Kidney tubule cell (primary cell): ENCODE measurements at places on chromosomes 12 and 14.

- no peak for DNase-seq
These were observed 49.5 kb upstream of the FOXN3 start for GRCh38 chr14:89466484-89466883.

GRCh38 chr14:73237786-73238423 lies 599 bp downstream of the PAPLN start:
- DNase-seq = no peak

- no peak for DNase-seq
These were observed 113.6 kb upstream of the RAP1B start for GRCh38 chr12:68497107-68497506.

- DNase-seq = peak; percentile 49
These were observed 30.0 kb downstream of the DTX1 start for GRCh38 chr12:113086249-113087164.

GRCh38 chr14:26896447-26896846 lies 298.6 kb upstream of the NOVA1 start:
- DNase-seq = no peak

- peak; percentile 58 for DNase-seq
These were observed 19.9 kb downstream of the DAAM1 start for GRCh38 chr14:59208224-59208814.

GRCh38 chr12:25958428-25959070 lies at the start of gene RASSF8:
Gene RASSF8, plus strand, starts transcription at chr12:25958682. Its CDS starts 96,662 bp downstream, at chr12:26055344.
- DNase-seq = peak; percentile 85

- DNase-seq = no peak
These were observed 17.5 kb upstream of the PPP1CC start for GRCh38 chr12:110760204-110760609.

GRCh38 chr14:59356312-59356711 lies 108.9 kb downstream of the GPR135 start:
- no peak for DNase-seq

- DNase-seq = peak; percentile 77
These were observed 37.6 kb upstream of the BICD1 start for GRCh38 chr12:32069071-32069470.

GRCh38 chr12:48001505-48002413 lies 2.5 kb downstream of the COL2A1 start:
- peak; percentile 47 for DNase-seq

GRCh38 chr14:84225268-84225667 lies 1304.7 kb upstream of the FLRT2 start:
- DNase-seq = no peak

DNA sequence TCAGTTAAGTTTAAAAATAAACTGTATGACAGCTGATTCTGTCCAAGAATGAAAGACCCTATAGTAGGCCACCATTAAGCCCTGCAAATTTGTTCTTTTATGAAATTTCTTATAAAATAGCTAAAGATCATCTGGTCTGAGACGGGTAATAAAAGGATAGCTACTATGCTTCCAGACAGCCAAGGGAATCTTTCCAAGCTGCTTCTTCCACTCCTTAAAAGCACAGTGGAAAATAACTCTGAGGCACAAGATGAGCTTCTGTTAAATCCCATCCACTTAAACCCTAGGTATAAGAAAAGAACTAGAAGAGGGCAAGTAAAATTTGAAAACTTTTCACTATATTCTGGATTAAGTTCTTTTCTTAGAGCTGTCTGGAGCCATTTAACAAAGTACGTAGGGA lies 194.3 kb downstream of the CAPZA3 start:
- no peak for DNase-seq

DNA sequence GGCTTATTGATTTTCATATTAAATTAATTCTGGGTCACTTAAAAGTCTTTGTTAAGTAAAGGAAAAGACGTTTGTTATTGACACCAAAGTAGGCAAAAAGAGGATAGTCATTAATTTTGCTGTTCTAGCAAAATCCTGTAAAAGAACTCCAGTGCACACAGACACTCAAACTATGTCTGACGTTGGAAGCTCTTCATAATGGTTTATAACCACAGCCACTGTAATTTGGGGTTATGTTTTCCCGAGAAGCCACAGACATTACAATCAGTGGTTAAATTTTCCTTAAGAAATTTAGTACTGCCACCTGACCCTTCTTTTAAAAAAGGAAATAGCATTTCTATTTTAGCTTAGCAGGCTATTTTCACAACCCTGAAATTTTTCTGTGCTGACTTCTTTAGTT lies 267.5 kb downstream of the CCDC91 start:
- no peak for DNase-seq

GRCh38 chr14:70045844-70046535 lies 142.8 kb downstream of the SLC8A3 start:
- DNase-seq = peak; percentile 81

DNA sequence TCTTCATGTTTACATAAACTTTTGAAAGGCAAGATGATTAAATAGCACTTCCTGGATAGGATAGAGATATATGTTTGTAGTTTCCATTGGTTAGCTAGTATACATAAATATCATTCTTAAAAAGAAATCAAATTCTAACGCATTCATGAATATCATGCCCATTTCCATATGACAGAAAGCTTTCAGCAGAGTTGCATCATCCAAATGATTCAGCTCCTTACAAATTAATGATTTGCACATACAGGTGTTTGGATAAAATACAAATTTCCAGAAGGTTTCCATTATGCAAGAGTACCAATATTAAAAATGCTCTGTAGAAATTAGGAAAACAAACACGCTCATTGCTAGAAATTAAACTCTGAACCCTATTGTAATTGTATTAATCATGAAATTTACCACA lies 264.4 kb downstream of the FOXG1 start:
- DNase-seq = no peak

DNA sequence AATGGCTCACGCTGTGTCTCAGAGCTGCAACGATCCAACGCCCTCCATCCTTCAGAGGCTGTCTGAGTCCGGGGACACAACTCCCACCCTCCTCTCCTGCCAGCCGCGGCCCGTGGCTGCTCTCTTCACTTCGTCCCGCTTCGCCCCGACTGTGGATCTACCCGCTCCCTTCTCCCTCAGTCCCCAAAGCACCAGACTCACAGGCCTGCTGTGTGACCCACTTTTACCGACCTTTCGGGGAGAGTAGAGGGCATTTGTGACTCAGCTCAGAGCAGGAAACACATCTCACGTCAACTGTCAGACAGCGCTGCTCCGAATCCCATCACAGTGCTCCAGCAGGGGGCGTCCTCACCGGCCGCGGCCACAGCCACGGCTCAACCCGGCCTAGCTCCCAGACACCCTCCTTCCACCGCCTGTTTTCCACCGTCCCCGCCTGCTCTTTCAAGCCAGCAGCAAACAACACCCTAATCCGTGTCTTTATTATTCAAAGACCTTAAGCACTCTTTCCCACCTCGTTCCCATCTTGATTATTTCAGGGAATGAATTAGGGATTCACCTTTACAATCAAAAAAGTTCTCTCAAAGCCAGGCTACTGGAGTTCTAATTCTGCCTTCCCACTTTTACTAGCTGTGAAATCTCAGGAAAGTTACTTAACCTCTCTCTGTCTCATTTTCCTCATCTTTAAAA lies 5.0 kb upstream of the AQP2 start:
- DNase-seq = peak; percentile 82

GRCh38 chr14:54147758-54148157 lies 191.1 kb upstream of the BMP4 start:
- DNase-seq = no peak

- DNase-seq = no peak
These were observed 3.3 kb downstream of the DLK1 start for GRCh38 chr14:100729982-100730381.

DNA sequence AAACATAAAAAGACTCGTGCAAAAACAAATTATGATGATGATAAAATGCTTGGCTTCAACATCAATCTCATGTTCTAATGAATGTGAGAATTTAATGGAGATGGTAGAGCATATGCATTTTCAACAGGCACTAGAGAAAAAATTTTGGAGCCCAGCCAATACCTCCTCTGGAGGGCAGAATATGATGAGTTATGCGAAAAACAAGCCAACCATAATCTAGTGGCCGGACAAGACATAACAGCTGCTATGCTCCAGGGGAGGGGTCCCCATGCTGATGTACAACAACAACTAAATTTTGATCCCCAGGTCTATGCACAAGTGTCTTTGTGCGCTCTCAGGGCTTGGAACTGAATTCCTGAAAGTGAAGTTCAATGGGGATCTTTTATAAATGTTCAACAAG lies 1197.5 kb downstream of the LRFN5 start:
- DNase-seq = no peak
